ENCODE measurements at places on chromosomes 7 and 10.

- no peak for DNase-seq
- H3K4me3 ChIP-seq, result no peak overlapping the region
- no peaks in the 10 kb centered on the region for H3K36me3 ChIP-seq
- H3K4me1 ChIP-seq, result peaks cover 7% of the 10 kb centered on the region
- H3K27ac ChIP-seq, result no peak overlapping the region
- H3K27me3 ChIP-seq, result no peaks in the 10 kb centered on the region
Observed at GRCh38 chr10:74179111-74179710, 28.2 kb downstream of the ADK start.

GRCh38 chr10:121655254-121656144 lies 57.3 kb upstream of the FGFR2 start:
- H3K4me3 ChIP-seq, result no peak overlapping the region
- peaks cover 4% of the 10 kb centered on the region for H3K36me3 ChIP-seq
- no peak overlapping the region for H3K27ac ChIP-seq
- H3K4me1 ChIP-seq, result peaks cover 5% of the 10 kb centered on the region
- no peak for DNase-seq
- H3K27me3 ChIP-seq, result no peaks in the 10 kb centered on the region

DNA sequence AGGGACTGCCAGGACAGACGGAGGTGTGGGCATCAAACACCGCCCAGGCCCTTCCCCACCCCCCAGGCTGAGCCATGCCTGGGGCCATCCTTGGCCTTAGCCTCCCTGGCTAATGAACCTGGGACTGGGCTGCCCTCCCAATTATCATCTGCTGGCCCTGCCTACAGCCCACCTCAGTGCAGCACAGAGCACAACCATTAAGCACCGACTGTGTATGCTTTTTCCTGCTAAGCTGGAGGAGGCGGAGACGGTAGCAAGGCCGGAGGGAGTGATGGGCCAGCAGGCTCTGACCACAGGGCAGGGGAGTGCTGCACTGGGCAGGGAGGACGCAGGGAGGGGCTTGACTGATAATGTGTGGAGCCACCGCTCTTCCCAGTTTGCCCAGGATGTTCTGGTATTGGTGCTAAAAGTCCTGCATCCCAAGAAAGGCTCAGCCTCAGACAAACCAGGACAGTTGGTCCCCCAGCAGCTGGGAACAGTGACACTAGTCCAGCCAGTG lies 72.0 kb downstream of the C10orf143 start:
- H3K4me1 ChIP-seq, result no peaks in the 10 kb centered on the region
- no peaks in the 10 kb centered on the region for H3K36me3 ChIP-seq
- no peak overlapping the region for H3K4me3 ChIP-seq
- H3K27me3 ChIP-seq, result no peaks in the 10 kb centered on the region
- DNase-seq, result no peak
- H3K27ac ChIP-seq, result no peak overlapping the region

DNA sequence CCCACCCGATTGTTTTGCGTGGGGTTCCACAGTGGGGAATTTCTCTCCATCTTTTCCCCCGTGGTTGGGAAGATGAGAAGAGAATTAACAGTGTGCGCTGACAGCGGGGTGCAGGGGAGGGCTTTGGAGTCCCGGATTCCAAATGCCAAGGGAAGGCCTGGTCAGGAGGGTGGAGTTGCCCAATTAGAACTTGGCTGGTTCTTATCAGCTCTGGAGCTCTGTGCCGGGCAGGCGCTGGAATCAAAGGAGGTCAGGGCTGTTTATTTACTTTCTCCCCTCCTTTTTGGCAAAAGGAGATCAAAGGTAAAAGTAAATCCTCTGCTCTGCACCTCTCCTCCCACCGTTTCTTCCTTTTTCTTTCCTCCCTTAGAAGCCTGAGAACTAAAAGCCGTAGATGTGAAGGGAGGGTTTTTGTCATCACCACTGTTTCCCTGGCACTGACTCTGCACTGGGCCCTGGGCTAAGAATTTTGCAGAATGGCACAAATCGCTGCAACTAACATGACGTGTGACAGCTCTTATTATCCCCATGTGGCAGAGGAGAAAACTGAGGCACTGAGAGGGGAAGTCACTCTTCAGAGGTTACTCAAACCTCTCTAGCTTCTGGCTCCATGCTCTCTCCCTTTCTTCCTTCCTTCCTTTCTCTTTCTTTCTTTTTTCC lies 95.2 kb upstream of the ZNF716 start:
- peaks cover 33% of the 10 kb centered on the region for H3K36me3 ChIP-seq
- H3K27ac ChIP-seq, result no peak overlapping the region
- no peak overlapping the region for H3K4me3 ChIP-seq
- H3K27me3 ChIP-seq, result no peaks in the 10 kb centered on the region

DNA sequence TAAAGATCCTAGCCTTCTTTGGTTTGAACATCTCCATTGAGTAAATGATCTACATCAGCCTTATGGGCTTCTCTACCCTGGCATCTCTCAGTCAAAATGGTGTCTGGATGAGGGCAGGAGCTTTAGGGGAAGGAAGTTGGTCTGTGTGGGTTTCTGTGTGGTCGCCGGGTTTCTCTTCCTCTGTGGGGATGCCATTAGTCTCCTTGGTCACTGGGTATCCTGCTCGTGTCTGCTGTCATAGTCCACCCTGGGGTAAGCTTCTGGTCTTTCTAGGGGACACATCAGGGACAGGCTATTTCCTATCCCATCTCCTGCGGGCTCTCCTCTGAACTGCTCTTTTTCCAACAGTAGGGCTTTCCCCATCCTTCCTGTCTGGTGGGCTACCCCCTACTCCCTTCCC lies 150.3 kb upstream of the NPY start:
- no peak overlapping the region for H3K4me3 ChIP-seq
- no peak overlapping the region for H3K27ac ChIP-seq

Data from H9 (cell line).